ENCODE measurements at places on chromosomes 11 and 22.
A peak's percentile ranks its signal among the peaks of the same experiment; 100 is the strongest.

GRCh38 chr11:44304091-44305025, 5.6 kb downstream of the ALX4 start:
- DNase-seq = no peak
- peaks cover 86% of the 10 kb centered on the region for H3K27me3 ChIP-seq
- no peaks in the 10 kb centered on the region for H3K36me3 ChIP-seq
- no peak overlapping the region for H3K27ac ChIP-seq
- H3K4me1 ChIP-seq = peaks cover 29% of the 10 kb centered on the region
- peak overlapping the region; percentile 82 for H3K4me3 ChIP-seq

DNA sequence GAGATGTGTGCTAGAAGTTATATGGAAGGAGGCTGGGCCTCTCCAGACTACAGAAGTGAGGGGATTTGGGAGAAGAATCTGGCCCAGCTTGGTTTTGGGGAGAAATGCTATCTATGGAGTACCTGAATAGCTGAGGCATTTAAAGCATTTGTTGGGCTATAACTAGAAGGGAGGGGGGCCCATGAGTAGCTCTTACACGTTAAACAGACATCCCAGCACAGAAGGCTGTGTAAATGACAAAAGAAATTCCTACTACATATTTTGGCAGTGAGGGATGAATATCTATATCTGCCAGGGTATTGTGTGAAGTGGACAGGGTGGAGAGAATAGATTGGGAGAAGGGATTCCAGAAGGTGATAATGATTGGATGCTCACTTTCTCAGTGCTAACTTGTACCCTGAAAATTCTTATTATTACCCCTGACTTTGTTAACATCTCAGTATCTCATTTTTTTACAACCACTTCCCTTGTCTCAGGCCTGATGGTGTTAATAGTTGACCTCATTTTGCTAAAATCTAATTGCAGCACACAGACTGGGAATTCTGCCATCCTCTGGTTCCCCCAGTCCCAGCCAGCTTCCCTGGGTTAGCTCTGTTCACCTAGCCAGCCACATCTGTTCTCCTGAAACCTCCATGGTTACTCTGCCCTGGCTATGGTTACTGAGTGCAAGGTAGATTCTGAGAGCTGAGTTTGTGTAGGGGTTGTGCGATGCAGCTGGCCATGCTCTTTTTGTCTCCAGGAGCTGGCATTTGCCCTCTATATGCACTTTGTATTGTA, 28.8 kb upstream of the RRM1 start:
- H3K4me3 ChIP-seq = no peak overlapping the region
- peaks cover 43% of the 10 kb centered on the region for H3K4me1 ChIP-seq
- peaks cover 23% of the 10 kb centered on the region for H3K36me3 ChIP-seq
- H3K27ac ChIP-seq = no peak overlapping the region

- no peak overlapping the region for H3K27ac ChIP-seq
- no peaks in the 10 kb centered on the region for H3K27me3 ChIP-seq
- DNase-seq = no peak
- no peaks in the 10 kb centered on the region for H3K4me1 ChIP-seq
- H3K36me3 ChIP-seq = no peaks in the 10 kb centered on the region
- H3K4me3 ChIP-seq = no peak overlapping the region
These were observed 183.9 kb upstream of the NCAM1 start for GRCh38 chr11:112777283-112777751.

GRCh38 chr11:115761348-115761747, 257.1 kb upstream of the CADM1 start:
- no peak overlapping the region for H3K27ac ChIP-seq
- no peak overlapping the region for H3K4me3 ChIP-seq
- peaks cover 14% of the 10 kb centered on the region for H3K27me3 ChIP-seq
- DNase-seq = no peak

DNA sequence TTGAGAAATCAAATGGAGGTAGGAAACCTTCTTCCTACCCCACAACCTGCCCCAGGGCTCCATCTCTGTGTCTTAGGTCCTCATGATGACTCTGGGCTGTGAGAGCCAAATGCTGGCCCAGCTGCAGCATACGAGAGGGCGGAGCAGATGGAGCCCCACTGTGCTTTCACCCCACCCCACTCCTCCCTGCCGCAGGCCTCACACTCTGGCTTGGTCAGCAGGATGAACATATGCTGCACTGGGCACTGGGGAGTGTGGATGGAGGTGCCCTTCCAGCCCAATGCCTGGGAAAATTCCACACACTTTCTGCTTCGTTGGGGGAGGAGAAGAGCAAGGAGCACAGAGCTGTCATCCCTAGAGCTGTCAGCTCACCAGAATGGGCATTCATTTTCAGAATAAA, 271.6 kb upstream of the CADM1 start:
- H3K36me3 ChIP-seq = no peaks in the 10 kb centered on the region
- H3K27me3 ChIP-seq = no peaks in the 10 kb centered on the region
- no peak overlapping the region for H3K4me3 ChIP-seq

DNA sequence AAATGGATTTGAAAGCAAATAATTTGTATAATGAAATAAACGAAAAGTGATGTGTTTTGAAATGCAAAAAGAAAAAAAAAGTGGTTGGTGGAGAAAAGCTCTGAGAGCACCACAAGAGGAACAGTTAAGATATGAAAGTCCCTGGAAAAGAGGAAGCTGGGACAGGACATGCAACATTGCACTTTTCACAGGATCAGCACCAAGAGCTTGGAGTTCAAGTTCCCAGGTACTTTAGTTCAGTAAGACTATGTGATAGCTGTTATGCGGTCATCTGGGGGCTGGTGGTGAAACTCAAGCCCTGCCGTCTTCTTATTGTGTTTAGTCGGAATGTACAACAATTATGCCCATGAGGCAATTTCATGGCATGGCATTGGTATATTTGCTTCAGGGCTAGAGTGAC, 17.1 kb upstream of the MS4A4A start:
- no peak for DNase-seq
- H3K27ac ChIP-seq = no peak overlapping the region
- no peaks in the 10 kb centered on the region for H3K36me3 ChIP-seq
- no peak overlapping the region for H3K4me3 ChIP-seq
- H3K4me1 ChIP-seq = no peaks in the 10 kb centered on the region
- peaks cover 27% of the 10 kb centered on the region for H3K27me3 ChIP-seq

DNA sequence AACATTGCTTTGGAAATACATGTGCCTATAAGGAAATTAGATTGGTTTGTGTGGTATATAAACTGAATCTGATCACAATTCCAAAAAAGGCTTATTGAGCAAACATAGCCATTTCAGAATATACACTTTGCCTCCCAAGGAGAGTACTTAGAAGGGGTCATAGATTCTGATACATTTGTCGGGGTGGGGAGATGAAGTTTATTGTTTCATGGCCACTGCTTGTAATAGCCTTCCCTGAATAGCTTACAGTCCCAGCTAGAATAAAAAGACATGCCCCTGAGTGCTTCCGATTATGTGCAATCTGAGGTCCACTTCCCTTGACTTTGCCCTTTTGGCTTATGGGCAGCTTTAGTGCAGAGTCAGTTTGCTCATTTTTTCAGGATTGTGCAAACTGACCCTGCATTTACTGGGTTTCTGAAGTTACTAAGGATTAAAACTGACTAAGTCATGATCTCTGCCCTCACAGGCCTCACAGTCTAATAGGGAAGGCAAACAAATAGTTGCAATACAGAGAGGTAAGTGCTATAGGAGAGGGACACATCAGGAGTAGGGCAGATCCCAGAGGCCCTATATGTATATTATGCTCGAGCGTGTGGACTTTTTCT, 184.2 kb downstream of the BLID start:
- H3K4me1 ChIP-seq = no peaks in the 10 kb centered on the region
- H3K27me3 ChIP-seq = no peaks in the 10 kb centered on the region
- H3K36me3 ChIP-seq = no peaks in the 10 kb centered on the region

- no peak for DNase-seq
- no peaks in the 10 kb centered on the region for H3K4me1 ChIP-seq
- H3K36me3 ChIP-seq = no peaks in the 10 kb centered on the region
- no peak overlapping the region for H3K27ac ChIP-seq
- H3K27me3 ChIP-seq = no peaks in the 10 kb centered on the region
These were observed 49.7 kb downstream of the ARRB1 start for GRCh38 chr11:75301601-75302345.

DNA sequence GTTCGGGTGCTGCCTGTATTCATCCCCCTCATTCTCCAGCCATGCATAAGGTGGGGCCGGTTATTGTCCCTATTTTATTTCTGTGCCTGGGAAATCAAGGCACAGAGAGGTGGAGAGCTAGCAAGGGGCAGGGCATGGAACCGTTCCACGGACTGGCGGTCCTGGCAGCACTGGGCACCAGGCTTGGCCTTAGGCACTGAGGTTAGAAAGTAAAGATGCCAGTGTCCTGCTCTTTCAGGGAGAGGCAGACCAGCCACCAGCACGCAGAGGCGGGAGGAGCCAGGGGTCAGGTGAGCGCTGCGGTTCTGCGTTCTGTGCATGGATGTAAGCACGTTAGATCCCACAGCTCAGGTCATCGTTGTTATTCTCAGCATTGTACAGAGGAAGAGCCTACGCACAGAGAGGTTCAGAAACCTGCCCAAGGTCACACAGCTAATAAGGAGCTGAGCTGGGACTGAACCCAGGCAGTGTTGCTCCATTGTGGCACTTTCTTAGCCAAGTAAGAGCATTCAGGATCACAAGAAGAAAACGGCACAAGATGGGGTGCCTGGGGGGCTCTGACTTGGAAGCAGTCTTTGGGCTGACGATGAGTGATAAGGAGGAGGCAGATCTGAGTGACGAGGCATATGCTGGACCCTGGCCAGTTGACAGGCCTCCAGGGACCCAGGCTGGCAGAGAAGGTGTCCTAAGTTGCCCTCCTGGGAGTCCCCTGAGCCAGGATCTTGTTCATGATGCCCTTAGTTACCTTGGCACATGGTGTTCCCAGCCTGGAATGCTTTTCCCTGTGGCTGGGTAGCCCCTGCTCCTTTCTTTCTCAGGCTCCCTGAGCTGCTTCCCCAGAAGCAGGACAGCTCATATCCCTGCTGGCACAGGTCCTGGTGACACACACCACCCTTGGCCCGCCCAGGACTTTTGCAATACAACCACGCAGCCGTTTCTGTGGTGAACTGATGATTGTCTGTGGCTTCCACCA, 41.1 kb downstream of the OSBPL5 start:
- no peak overlapping the region for H3K4me3 ChIP-seq
- no peak overlapping the region for H3K27ac ChIP-seq
- H3K36me3 ChIP-seq = no peaks in the 10 kb centered on the region
- no peaks in the 10 kb centered on the region for H3K4me1 ChIP-seq

- no peak overlapping the region for H3K27ac ChIP-seq
- peaks cover 13% of the 10 kb centered on the region for H3K27me3 ChIP-seq
- H3K4me3 ChIP-seq = no peak overlapping the region
- peaks cover 10% of the 10 kb centered on the region for H3K36me3 ChIP-seq
These were observed 10.4 kb downstream of the OR52K2 start for GRCh38 chr11:4459500-4459899.

DNA sequence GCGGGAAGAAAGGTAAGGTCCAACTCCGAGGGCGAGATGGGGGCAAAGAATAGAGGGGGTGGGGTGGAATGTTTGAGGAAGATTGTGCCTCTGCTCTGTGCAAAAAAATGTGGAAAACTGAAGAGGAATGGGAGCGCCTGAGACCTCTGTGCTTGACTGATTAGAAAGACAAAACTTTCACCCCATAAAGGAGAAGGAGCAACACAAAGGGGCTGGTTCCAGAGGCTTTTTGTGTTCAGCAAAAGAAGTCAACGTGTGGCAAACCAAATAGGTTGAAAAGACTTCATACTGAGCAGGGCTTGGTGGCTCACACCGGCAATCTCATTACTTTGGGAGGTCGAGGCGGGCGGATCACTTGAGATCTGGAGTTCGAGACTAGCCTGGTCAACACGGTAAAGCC, 50.8 kb downstream of the GRAMD1B start:
- peaks cover 40% of the 10 kb centered on the region for H3K36me3 ChIP-seq
- peaks cover 72% of the 10 kb centered on the region for H3K4me1 ChIP-seq
- no peak overlapping the region for H3K4me3 ChIP-seq

- H3K27me3 ChIP-seq = no peaks in the 10 kb centered on the region
- H3K36me3 ChIP-seq = no peaks in the 10 kb centered on the region
- H3K27ac ChIP-seq = no peak overlapping the region
- H3K4me3 ChIP-seq = no peak overlapping the region
These were observed 580.5 kb downstream of the INSC start for GRCh38 chr11:15695096-15695721.

DNA sequence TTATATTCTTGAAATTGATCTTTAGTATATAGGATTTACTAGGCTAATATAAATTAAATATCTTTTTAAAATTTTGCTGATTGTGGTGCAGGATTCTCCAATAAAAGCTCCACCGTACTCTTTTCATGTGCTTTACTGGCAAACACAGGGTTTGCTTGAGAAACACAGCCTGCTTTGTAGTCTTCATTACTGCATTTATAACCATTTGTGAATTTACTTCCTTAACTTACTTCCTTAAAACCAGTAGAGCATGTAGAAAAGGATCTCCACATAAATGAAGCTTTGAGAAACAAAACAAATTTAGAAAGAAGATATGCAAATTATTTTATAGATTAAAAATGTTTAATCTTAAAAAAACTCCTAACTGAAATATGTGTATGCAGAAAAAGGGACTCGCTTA, 28.8 kb downstream of the SWAP70 start:
- no peak overlapping the region for H3K4me3 ChIP-seq
- H3K36me3 ChIP-seq = peaks cover 12% of the 10 kb centered on the region
- H3K27me3 ChIP-seq = no peaks in the 10 kb centered on the region
- DNase-seq = no peak
- no peaks in the 10 kb centered on the region for H3K4me1 ChIP-seq
- H3K27ac ChIP-seq = no peak overlapping the region

DNA sequence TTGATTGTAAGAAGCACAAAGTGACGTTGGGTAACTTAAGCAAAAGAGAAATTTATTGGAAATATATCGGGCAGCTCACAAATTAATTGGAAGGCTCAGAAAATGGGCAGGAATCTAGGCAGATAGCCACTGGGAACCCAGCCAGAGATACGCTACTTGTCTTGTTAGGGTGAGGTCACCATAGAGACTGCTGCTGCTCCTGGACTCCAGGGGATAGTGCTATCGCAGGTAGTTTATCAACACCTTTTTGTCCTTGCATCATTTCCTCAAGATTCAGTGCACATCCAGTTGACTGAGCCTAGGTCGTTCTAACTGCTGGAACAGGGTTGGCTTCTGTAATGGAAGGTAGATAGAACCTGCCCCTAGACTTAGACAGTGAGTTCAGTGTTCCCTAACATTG, 19.6 kb downstream of the AMOTL1 start:
- no peak overlapping the region for H3K27ac ChIP-seq
- H3K4me3 ChIP-seq = no peak overlapping the region
- DNase-seq = no peak
- H3K27me3 ChIP-seq = peaks cover 17% of the 10 kb centered on the region

DNA sequence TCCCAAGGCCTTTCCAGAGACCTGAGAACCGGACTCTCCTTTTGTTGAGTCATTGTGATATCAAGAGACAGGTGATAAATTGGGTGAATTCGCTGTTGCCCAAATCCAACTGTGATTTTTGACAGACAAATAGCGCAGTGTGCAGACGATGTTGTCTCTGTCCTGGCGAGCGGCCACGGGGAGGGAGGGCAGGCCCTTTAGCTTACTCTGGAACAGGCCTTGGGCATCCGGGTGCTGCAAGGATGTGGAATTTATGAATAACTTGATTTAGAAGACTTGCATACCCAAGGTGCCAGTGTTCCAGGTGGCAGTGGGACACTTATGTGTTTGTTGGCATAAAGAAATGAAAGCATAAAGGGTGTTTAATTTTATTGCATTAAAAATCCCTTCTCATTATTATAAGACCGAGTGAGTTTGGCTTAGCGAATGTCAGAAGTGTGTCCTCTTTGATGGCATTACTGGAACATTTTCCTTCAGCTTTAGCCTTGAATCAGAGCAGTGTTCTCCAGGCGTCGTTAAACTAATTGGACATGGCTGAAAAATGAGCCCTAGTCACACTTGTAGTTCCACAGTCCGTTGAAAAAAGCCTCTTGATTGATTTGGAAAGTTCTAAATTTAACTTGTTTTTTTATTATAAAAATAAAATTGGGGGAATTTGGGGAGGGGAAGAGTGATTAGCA, 9.4 kb downstream of the LDLRAD3 start:
- H3K27ac ChIP-seq = no peak overlapping the region
- no peak overlapping the region for H3K4me3 ChIP-seq
- H3K36me3 ChIP-seq = no peaks in the 10 kb centered on the region

Measured in activated CD8-positive, alpha-beta memory T cell treated with anti-CD3 and anti-CD28 coated beads, Interleukin-2, amount 10 ng/mL, durations not matched to agents 7 days and 5 days (primary cell).